ENCODE measurements at places on chromosomes 2 and 18.

DNA sequence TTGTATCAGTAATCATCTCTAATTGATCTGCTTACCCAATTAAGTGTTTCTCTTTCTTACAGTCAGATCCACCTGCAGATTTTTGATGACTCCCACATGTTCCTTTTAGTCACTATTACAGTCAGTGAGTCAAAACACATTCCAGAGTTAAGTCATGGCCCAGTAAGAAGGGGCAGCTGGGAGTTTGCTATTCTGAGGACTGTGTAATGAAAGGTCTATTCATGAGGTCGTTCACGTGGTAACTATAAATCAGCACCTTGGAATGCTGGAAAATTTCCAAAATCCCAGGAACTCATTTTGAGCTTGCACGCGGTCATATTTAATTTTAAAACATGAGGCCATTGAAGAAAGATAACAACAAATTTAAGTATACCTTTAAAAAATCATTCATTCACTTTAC is 252.5 kb downstream of the XIRP2 start:
- DNase-seq, result no peak

- DNase-seq, result no peak
These were observed 249.5 kb upstream of the KLHL14 start for GRCh38 chr18:33022370-33022769.

GRCh38 chr2:18545384-18545783 is 15.1 kb downstream of the RDH14 start:
- DNase-seq, result no peak

DNA sequence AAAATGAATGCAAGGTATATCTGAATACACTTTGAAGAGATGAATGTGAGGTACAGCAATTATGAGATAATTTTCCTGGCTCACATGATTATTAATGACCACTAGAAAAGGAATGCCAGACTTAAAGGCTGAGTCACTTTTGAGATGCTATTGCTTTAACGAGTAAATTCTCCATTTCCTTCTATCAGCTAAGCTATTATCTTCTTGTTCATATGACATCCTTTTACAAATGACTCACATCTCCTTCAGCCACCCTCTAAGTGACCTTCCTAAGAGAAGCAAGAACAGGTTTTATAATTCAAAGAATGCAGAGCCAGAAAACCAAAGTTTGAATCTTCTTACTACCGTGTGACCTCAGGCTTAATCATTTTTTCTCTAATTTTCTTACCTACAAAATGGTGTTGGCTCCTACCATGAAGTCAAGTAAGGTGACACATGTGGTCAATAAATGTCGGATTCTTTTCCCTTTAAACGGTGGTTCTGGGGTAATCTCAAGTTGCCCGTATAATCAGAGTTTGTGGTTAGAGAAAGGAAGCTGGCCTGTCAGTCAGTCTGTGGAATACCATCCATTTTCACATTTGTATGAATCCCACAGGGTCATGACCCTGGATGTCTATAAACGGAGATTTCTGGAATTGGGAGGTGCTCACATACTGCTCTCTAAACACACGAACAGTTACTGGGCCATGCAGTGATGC is 184.0 kb upstream of the PID1 start:
- no peak for DNase-seq

GRCh38 chr2:109339519-109339966 is 210.5 kb downstream of the SH3RF3 start:
- no peak for DNase-seq

GRCh38 chr2:187526792-187527191 is 27.4 kb downstream of the TFPI start:
- no peak for DNase-seq

- no peak for DNase-seq
These were observed 10.0 kb downstream of the WIPF1 start for GRCh38 chr2:174587579-174587978.

- no peak for DNase-seq
These were observed 8.4 kb downstream of the SIGLEC15 start for GRCh38 chr18:45833846-45834245.

DNA sequence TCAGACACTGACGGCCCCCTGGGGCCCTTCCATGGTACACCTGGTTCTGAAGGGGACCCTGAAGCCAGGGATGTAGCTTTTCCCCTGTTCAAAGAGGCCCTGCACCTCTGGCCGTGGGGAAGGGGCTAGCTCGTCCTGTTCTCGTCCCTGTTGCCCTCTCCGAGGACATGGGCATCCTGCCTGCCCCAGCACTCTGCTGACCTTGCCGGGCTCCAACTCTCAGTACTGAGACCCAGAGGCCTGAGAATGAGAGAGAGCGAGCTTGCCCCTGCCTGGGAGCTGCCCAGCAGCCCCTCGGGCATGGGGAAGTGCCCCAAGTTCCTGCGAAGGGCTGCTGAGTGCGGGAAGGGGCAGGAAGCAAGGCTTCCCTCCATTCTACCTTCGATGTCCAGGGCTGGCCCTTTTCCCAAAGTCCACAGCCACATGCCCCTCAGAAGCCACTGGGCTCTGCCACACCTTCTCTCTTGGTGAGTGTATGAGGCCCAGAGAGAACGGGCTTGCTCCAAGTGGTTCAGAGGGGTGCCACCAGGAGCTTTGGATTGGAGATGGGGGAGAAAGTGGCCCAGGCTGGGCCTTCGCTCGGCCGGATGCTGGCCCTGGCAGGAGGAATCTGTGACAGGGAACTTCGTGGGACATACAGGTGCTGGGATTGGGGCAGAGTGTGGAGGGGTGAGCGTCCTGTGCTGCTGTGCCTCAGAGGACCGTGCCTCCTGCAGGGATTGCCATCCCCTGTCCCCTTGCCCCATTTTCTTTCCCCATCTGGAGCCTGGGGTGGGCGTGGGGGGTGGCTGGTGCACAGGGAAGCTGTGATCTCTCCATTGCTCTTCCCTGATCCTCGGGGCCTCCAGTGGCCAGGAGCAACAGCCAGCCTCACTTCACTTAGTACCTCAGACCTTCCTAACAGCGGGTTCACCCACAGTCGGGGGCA is 50.8 kb downstream of the KCNIP3 start:
- DNase-seq, result no peak

DNA sequence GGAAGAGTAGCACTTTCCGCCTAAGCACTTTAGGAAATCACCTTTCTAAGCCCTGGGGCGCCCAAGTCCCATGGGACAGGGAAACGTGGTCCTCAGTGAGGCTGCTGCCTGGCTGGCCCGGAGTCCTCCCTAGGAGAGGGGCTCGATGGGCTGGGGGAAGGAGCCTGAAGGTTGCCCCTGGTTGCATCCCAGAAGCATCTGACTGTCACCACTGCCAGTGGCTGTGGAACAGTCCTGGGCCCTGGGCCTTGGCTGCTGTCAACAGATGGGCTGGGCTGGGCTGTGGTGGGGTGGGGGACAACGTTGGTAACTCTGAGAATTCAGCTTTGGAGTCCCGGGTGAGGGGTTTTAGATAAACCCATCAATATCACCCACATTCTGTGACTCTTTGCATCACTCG is 22.5 kb downstream of the ASB1 start:
- no peak for DNase-seq

- DNase-seq, result no peak
These were observed 171.1 kb downstream of the FTCDNL1 start for GRCh38 chr2:199679883-199680282.

GRCh38 chr2:67256892-67257291 is 140.2 kb upstream of the ETAA1 start:
- no peak for DNase-seq
